ENCODE measurements at places on chromosomes 5 and 9.

DNA sequence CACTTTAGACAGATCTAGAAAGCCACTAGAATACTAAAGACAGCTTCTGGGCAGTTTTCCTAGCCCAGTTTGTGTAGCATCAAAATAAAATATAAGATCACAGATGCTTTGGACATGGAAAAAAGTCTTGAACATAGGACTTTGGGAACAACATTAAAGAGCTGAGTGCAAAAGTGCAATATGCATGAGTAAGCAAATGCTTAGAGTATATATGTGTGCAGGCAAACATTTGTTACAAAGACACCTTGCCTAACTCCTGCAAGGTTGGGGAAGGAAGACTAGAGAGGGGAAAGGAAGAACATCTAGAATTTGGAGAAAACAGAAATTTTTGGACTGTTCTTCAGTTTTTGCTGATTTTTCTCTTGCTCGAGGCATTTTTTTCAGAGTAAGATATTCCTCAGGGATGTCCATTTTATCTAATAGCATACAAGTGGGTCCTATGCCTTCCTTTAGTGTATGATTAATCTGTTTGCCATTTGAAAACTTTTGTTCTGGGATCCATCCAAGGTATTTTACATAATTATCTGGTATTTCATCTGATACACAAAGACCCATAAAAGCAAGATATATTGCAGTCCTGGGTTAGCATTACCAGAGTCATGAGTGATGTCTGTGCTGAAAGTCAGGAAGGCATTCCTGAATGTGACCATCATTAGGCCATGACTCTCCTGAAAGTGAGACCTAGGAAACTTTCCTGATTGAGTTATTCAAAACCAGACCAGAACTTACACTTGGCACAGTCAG, 142.0 kb upstream of the RGMB start:
- DNase-seq, result peak; percentile 93

GRCh38 chr5:1288439-1289335, 6.2 kb downstream of the TERT start:
- no peak for DNase-seq

GRCh38 chr9:3687145-3687544, 161.3 kb upstream of the RFX3 start:
- no peak for DNase-seq

- no peak for DNase-seq
Measured at GRCh38 chr9:128055344-128056040, 11.6 kb downstream of the NAIF1 start.
